ENCODE measurements at places on chromosomes 12 and 14. TPM values are rescaled to one million over a fixed set of nuclear protein-coding genes. Genes with fewer than 3 reads are reported as not detected.

DNA sequence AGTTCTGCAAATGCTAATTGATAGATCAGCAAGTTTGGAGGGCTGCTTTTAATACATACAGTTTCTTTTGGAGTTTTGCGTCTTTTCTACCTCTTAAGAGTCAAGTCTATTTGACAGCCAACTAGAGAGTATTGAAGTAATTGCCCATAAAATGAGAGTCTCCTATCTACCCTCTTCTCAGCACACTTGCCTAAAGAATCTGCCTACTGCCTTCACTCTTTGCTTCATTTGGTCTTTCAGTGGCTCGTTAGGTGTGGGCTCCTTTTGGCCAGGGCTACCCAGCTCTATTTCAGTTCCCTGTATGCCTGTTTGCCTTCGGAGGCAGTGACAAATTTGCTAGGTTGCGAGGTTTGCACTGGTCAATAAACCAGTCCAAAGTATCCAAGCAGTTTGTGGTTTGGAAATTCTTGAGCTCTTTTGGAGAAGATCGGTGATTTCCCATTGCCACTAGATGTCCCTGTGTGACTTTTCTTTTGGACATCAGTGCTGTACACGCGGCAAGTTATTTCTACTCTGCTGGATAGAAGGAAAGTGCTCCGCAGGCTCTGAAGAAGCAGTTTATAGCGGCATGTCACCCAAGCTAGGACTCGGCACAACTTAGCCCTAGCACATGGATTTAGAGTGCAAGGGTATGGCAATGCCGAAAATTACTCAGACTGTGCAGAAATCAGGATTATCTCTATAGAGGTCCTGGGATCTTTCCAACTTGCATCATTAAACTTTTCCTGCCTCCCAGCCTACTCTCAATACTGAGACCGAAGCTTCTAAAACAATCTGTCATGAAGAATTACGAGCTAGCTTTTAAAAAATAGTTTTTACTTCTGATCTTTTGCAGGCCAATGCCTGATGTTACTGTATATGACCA lies 38.6 kb downstream of the MGST1 start:
- H3K27ac ChIP-seq, result no peak overlapping the region
- no peaks in the 10 kb centered on the region for H3K36me3 ChIP-seq
- H3K4me1 ChIP-seq, result no peaks in the 10 kb centered on the region
- no peaks in the 10 kb centered on the region for H3K27me3 ChIP-seq
- H3K4me3 ChIP-seq, result no peak overlapping the region
- DNase-seq, result no peak

DNA sequence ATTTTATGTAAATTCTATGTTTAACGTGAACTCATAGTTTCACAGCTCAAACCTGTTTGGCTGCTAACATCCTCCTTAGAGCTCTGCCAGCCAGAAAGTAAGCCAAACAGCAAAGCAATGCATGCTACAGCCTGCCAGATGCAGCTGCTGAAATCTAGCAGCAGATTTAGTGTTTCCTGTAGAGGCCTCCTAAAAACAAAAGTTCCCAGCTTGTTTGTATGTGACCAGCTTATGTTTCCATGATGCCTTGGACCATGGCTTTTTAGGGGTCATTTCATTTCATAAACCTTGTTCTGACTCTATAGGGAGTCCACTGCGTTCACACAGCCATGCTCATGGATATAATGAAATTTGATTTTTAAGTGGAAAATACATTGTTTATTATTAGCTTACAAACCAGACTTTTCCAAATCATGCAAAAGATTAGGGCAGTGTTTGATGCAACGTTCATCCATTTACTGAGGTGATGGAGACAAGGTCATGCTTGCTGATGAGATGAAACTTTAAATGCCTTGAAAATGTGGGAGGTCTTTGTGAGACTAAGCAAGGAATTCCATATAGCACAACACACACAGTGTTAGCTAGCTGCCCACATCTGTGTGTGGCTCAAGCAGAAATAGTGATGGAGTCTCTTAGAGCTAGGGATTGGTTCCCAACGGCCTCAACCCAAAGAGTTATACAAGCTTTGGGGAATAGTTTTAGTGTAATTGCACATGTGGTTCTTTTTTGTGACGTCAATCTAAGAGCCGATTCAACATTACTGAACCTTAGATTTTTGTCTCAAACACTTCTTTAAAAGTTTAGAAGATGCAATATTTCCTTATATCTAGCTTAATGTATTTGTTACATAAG lies 157.5 kb upstream of the LRIG3 start:
- no peaks in the 10 kb centered on the region for H3K36me3 ChIP-seq
- H3K4me1 ChIP-seq, result no peaks in the 10 kb centered on the region
- no peak overlapping the region for H3K27ac ChIP-seq
- no peak overlapping the region for H3K4me3 ChIP-seq
- no peak for DNase-seq

The ERP27 gene
- 1.5 TPM for total RNA-seq

DNA sequence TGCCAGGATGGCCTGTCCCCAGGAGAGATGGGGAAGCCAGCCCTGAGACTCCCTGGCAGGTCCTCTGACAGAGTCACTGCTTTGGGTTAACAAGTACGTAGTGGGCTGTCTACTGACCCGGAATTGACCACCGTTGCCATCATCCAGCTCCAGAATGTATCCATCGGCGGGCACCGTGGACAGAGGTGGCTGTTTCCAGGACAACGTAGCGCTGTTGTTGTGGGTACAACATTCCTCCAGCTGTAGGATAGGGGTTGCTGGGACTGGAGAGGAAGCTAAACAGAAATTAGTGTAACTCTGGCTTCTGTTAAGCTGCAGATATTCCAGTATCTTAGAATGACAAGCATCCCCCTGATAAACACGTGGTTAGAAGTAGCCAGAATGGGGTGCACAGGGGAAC lies 56.3 kb upstream of the PYGL start:
- DNase-seq, result no peak
- H3K4me1 ChIP-seq, result no peaks in the 10 kb centered on the region
- H3K27me3 ChIP-seq, result no peaks in the 10 kb centered on the region
- no peak overlapping the region for H3K4me3 ChIP-seq

The PLCZ1 gene
- total RNA-seq, result not detected

DNA sequence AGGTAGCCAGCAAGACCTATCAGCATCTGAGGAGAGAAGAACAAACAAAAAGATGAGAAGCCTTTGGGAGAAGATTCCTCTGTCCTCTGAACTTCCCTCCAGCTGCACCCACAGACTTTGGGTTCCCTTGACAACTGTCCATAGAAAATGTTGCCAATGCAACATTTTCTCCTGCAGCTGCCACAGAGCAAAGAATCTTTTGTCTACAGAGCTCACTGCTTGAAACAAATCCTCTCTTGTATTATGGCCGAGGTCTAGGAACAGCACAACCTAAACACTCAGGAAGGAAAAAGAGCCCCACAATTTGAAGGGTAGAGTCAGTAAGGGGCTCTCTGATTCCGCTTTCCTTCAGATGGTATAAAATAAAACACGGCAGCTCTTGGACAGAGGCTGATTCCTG lies 14.3 kb downstream of the POMT2 start:
- H3K27ac ChIP-seq, result no peak overlapping the region
- no peak for DNase-seq
- peaks cover 29% of the 10 kb centered on the region for H3K4me1 ChIP-seq
- no peak overlapping the region for H3K4me3 ChIP-seq
- no peaks in the 10 kb centered on the region for H3K27me3 ChIP-seq
- H3K36me3 ChIP-seq, result peaks cover 2% of the 10 kb centered on the region

The GALNT16 gene
- total RNA-seq, result not detected

- no peak overlapping the region for H3K4me3 ChIP-seq
- H3K36me3 ChIP-seq, result no peaks in the 10 kb centered on the region
- no peak for DNase-seq
- H3K27me3 ChIP-seq, result no peaks in the 10 kb centered on the region
Measured at GRCh38 chr12:115700896-115701465, 576.5 kb downstream of the MED13L start.

The CISTR gene
- not detected for total RNA-seq

GRCh38 chr12:95764848-95765247 lies 25.7 kb downstream of the NTN4 start:
- no peaks in the 10 kb centered on the region for H3K36me3 ChIP-seq
- H3K4me3 ChIP-seq, result no peak overlapping the region
- H3K27me3 ChIP-seq, result peaks cover 19% of the 10 kb centered on the region
- no peak for DNase-seq
- H3K27ac ChIP-seq, result no peak overlapping the region
- H3K4me1 ChIP-seq, result no peaks in the 10 kb centered on the region

GRCh38 chr14:88303041-88303440 lies 20.0 kb downstream of the KCNK10 start:
- peaks cover 4% of the 10 kb centered on the region for H3K27me3 ChIP-seq
- no peak overlapping the region for H3K4me3 ChIP-seq
- no peaks in the 10 kb centered on the region for H3K36me3 ChIP-seq
- no peak overlapping the region for H3K27ac ChIP-seq

GRCh38 chr14:71327691-71328090 lies 420.4 kb downstream of the PCNX1 start:
- peaks cover 40% of the 10 kb centered on the region for H3K36me3 ChIP-seq
- DNase-seq, result no peak
- H3K27me3 ChIP-seq, result no peaks in the 10 kb centered on the region

DNA sequence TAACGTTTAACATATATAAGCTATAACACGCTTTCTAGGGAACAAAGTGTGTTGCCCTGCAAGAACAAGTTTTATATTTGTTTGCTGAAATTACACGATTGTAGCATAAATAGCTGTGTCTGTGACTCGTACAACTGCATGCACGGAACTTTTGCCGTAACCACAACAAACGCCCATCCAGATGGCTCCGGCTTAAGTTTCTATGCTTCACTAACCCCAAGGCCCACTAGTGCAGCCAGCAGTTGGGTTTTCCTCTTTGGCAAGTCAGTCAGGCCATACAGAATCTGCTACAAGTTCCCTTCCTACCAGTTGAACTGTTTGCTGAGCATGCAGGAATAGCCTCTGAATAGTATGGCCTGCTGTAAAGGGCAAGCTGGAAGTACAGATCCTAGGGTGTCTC lies 12.1 kb downstream of the CSRP2 start:
- H3K4me1 ChIP-seq, result no peaks in the 10 kb centered on the region
- peaks cover 5% of the 10 kb centered on the region for H3K27me3 ChIP-seq
- DNase-seq, result no peak
- H3K27ac ChIP-seq, result no peak overlapping the region
- H3K36me3 ChIP-seq, result no peaks in the 10 kb centered on the region

DNA sequence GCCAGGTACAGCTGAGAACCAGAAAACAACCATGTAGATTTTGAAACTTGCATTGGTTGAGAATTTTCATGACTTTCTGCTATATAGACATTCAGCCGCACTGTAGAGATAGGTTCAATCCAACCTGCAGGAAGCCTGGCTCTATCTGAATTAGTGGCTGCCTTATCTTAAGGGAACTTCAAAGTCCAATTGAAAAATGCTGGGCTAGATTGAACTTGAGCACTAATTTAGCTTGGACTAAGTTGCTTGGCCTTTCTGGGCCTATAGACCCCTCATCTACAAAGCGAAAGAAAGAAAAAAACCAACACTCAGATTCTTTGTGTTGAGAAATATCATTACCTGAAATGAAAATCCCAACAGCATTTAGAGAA lies 332.4 kb downstream of the NUAK1 start:
- no peak for DNase-seq
- no peak overlapping the region for H3K4me3 ChIP-seq
- H3K4me1 ChIP-seq, result no peaks in the 10 kb centered on the region

DNA sequence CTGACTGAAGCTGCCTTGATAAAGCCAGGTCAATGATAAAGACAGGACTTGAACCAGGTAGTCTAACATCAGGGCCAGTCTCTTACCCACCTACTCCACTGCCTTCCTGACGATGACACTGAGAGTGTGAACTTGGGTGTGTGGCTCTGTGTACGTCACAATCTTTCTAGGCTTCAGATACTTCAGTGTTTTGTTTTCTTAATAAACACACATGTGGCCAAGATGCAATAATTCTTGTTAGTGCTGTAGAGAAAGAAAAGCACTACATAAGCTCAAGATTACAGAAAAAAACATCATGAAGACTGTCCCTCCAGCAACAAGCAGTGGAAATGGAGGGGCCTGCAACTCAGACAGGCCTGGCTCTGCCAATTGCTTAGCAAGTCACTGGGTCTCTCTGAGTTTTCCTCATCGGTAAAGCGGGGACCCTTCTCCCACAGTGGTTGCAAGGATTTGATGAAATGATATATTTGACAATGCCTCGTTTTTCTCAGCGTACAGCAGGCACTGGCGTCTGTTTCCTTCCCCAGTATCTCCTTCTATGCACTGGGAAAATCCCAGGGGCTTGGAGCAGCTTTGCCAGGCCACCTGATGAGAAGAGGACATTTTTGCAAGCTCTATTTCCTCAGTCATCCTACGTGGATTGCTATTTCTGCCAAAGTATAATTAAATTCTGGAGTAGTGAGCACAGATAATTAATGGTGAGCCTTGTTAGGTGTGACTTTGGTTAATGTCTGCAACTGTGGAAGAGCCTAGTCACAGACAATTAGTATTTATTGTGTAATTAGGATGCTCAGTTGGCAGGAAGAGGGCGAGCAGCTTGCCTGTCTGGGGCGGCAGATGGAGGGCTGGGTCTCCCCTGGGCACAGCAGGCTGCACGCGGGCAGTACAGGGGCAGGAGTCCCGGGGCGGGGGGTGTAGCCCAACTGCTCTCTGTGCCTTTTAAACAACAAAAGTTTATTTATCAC lies 55.8 kb upstream of the CHGA start:
- H3K4me3 ChIP-seq, result no peak overlapping the region
- H3K36me3 ChIP-seq, result no peaks in the 10 kb centered on the region
- peaks cover 1% of the 10 kb centered on the region for H3K4me1 ChIP-seq
- no peak overlapping the region for H3K27ac ChIP-seq

The MYF5 gene
- not detected for total RNA-seq

- H3K4me1 ChIP-seq, result peaks cover 7% of the 10 kb centered on the region
- H3K27ac ChIP-seq, result no peak overlapping the region
- H3K36me3 ChIP-seq, result no peaks in the 10 kb centered on the region
- DNase-seq, result no peak
- H3K4me3 ChIP-seq, result no peak overlapping the region
Measured at GRCh38 chr14:98701377-98701776, 570.6 kb downstream of the BCL11B start.

The BEGAIN gene
- total RNA-seq, result 3.0 TPM

The DNAH10 gene
- total RNA-seq, result 0.14 TPM

- peaks cover 30% of the 10 kb centered on the region for H3K4me1 ChIP-seq
- no peak overlapping the region for H3K27ac ChIP-seq
- no peaks in the 10 kb centered on the region for H3K27me3 ChIP-seq
- peaks cover 14% of the 10 kb centered on the region for H3K36me3 ChIP-seq
Measured at GRCh38 chr12:89334548-89335169, 17.6 kb downstream of the DUSP6 start.

The DIO2 gene
- total RNA-seq, result not detected

The AKAP6 gene
- total RNA-seq, result 0.51 TPM

The SERPINA10 gene
- total RNA-seq, result not detected

DNA sequence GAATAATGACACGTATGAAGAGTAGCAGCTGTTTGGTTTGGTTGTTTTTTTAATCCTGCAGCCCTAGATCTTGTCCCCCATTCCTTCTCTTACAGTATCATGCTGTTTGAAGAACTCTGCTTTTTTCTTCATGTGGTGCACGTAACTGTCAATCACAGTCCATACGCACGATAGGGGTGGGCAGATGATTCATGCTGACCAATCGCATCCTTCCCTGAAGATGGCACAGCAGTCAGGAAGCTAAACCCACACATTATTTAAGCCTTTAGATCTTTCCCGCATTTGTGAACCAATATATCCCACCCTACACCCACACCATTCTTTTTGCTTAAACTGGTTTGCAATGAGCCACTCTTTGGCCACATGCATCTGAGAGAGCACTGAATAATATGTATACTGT lies 158.9 kb upstream of the PLEKHA5 start:
- H3K27ac ChIP-seq, result no peak overlapping the region
- no peak overlapping the region for H3K4me3 ChIP-seq
- no peaks in the 10 kb centered on the region for H3K4me1 ChIP-seq
- no peak for DNase-seq

The OAS2 gene
- total RNA-seq, result 111 TPM

- no peak for DNase-seq
- no peak overlapping the region for H3K4me3 ChIP-seq
- H3K27me3 ChIP-seq, result no peaks in the 10 kb centered on the region
- peaks cover 55% of the 10 kb centered on the region for H3K36me3 ChIP-seq
Measured at GRCh38 chr12:132653567-132654290, 33.4 kb downstream of the POLE start.
